ENCODE measurements at places on chromosomes 11 and 22.

DNA sequence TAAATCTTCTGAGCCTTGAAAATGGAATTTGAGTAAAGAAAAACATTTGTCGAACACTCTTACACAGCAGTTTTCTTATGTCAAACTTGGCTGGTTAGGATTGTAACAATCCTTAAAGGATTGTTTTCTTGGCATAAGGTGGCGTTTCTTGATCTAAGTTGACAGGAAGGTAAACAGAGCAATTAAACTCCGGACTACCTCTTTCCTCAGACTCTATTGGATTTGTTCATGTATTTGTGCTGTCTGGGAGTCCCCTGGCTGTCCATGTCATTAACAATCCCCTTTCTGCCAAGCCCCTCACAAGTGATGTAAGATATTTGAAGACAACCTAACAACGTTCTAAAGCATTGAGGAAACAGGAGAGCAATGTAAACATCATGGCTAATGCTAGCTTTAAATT lies 222.5 kb upstream of the SNX19 start:
- no peak for DNase-seq

DNA sequence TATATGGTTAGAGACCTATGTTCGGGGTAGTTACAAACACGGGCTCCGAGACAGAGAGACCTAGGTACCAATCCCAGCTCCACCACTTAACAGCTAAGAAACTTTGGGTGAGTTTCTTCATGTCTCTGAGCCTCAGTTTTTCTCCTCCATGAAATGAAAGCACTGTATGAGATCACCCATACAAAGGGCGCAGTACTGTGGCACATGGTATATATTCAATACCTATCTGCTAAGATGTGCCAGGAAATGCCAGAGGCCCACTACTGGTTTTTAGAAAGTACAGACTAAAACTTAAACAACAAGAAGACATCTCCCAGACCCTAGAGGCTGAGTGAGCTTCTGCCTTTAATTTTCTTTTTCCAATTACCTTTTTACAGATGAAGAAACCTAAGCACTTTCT lies 69.5 kb downstream of the SLC1A2 start:
- DNase-seq = no peak

DNA sequence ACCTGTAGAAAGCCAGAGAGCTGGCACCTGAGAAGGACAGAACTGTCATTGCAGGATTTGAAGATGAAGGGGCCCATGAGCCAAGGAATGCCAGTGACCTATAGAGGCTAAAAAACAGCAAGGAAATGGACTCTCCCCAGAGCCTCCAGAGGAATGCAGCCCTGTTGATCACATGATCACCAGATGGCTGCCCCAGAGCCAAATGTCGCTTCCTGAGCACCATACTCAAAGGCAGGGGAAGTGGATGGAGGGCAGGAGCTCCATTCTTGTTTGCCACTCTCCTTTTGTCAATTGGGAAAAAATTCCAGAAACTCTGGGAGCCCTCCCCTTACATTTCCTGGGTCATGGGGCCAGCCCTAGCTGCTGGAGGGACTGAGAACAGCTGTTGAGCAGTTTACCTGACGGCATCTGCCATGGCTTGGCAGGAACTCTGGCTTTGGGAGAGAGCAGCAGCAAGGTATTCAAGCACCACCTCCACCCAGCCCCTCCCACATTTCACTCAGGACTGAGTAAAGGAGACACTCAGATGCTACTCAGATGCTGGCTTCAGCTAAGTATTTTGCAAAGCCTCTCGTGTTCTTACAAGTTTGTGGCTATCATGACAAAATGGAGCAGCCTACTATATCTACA lies 46.9 kb downstream of the DKK3 start:
- DNase-seq = no peak

GRCh38 chr22:47602732-47603131 lies 840.3 kb downstream of the TBC1D22A start:
- no peak for DNase-seq

- no peak for DNase-seq
These were observed 17.3 kb downstream of the TRMU start for GRCh38 chr22:46352691-46353386.

GRCh38 chr11:19704213-19704612 lies 8.4 kb upstream of the NAV2 start:
- no peak for DNase-seq

DNA sequence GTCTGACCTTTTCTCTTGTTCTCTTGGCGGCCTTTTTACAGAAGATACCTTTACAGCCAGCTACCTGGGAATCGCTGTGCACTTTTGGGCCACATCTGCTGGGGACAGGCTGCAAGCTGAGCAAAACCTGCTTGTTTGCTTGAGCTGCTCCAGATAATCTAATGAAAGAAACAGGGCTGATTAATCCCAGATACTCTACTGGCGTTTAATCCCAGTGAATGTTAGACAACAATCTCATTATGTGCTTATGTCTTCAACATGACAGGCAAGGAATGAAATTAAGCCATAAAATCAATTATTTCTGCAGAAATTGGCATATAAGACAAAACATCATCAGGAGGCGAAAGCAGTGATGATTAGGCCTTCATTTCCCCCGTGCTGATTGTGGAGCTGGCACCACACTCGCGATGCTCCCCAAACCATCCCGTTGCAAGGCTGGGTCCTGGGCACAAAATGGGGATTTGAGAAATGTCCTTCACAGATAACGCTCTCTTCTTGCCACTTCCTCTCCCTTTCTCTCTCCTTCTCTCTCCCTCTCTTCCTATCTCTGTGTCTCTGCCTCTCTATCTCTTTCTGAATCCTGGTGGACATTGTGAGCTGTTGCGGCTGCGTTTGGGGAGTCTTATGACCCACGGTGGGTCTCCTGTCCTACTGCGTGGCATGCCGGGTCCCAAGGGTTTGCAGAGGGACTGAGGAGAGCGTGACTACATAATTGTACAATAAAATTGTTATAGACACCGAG lies 1053.8 kb downstream of the TBC1D22A start:
- DNase-seq = no peak

GRCh38 chr11:102421261-102421660 lies 31.3 kb downstream of the TMEM123 start:
- no peak for DNase-seq

GRCh38 chr22:30863081-30863833 lies 105.3 kb downstream of the MORC2 start:
- no peak for DNase-seq

DNA sequence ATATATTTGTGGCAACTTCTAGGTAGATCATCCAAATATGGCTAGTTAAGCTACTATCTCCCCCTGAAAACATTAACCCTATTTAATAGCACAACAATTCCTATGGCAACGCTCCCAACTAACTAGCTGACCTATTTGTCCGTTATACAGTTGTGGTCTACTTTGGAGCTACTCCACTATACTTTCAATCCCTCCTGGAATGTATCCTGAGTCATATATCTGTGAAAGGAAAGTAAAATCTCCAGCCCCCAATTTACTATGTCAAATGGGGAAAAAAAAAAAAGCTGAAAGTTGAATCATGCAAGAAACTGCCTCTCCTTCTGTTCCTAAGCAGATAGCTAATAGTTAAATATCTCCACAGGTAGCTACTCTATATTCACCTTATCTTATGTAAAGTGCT lies 128.5 kb downstream of the CD44 start:
- no peak for DNase-seq

GRCh38 chr11:971092-971690 lies 45.5 kb downstream of the AP2A2 start:
- DNase-seq = no peak

- DNase-seq = no peak
These were observed 37.7 kb upstream of the RFPL3 start for GRCh38 chr22:32319861-32320406.

GRCh38 chr11:130578738-130579368 lies 130.4 kb downstream of the ADAMTS15 start:
- no peak for DNase-seq

GRCh38 chr11:19455731-19456130 lies 215.0 kb upstream of the E2F8 start:
- no peak for DNase-seq

DNA sequence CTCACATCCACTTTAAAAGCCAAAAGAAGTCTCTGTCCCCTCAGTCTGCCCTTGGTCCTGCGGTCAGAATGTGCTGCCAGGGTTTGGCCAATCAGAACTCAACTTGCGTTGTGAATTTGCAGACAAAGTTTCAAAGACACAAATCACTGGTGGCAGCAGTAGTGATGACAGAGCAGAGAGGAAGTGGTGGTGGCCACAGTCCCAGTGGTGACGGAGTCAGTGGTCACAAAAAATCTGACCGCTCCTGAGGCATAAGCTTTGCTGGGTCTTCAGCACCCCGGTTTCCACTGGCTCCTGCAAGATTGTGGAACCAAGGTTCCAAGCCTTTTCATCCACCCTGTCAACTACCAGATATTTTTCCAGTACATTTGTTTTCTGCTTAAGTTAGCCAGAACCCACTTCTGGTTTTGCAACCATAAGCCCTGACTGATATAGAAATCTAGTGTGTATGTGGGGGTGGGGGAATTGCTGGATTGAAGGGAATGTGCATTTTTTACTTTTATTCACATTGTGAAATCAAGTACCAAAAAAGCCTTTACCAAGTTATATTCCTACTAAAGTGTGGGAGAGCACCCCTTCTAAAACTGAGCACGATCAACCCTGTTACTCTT lies 112.3 kb downstream of the TMPRSS5 start:
- no peak for DNase-seq

- DNase-seq = no peak
These were observed 1517.5 kb upstream of the TENM4 start for GRCh38 chr11:80958361-80958760.

GRCh38 chr11:12222055-12222792 lies 111.8 kb downstream of the MICAL2 start:
- no peak for DNase-seq

DNA sequence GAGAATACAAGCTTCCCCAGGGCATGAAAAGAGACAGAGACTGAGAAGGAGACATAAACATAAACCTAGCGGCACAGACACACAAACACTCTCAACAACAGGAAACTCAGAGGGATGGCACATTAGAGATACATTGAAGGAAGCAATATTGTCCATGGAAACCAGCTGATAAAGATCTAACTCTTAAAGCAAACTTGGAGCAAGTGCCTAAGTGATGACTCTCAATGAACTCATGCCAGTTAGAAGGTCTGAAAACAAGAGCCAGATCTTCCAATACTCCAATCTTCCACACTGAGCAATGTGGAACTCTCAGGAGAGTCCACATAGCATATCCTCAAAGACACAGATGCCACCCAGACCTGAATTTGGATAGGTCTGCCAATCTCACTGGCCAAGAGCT lies 168.8 kb upstream of the ISX start:
- DNase-seq = no peak

- no peak for DNase-seq
These were observed 9.0 kb downstream of the CDON start for GRCh38 chr11:126053415-126054286.

DNA sequence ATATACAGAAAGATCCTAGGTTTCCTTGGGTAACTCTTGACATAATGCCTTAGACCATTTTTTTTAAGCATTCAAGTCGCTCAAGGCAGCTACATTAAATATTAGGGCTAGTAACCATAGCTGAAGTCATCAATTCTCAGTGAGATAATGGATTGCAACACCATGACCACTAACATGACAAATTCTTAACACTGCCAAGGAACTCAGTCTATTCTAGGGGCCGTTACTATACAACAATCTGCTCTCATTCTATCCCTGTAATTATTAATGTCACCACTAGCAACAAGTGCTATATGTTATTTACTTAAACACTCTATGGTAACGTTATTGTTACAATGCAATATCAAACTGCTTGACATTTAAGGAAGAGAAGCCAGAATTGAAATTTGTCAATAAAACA lies 3.2 kb upstream of the STK33 start:
- no peak for DNase-seq

- no peak for DNase-seq
These were observed 617.2 kb upstream of the CHORDC1 start for GRCh38 chr11:90840071-90840470.

GRCh38 chr11:74179234-74180052 lies 8.4 kb downstream of the PPME1 start:
- DNase-seq = no peak

GRCh38 chr11:118435290-118435892 lies 901 bp upstream of the KMT2A start:
- DNase-seq = peak; percentile 63

DNA sequence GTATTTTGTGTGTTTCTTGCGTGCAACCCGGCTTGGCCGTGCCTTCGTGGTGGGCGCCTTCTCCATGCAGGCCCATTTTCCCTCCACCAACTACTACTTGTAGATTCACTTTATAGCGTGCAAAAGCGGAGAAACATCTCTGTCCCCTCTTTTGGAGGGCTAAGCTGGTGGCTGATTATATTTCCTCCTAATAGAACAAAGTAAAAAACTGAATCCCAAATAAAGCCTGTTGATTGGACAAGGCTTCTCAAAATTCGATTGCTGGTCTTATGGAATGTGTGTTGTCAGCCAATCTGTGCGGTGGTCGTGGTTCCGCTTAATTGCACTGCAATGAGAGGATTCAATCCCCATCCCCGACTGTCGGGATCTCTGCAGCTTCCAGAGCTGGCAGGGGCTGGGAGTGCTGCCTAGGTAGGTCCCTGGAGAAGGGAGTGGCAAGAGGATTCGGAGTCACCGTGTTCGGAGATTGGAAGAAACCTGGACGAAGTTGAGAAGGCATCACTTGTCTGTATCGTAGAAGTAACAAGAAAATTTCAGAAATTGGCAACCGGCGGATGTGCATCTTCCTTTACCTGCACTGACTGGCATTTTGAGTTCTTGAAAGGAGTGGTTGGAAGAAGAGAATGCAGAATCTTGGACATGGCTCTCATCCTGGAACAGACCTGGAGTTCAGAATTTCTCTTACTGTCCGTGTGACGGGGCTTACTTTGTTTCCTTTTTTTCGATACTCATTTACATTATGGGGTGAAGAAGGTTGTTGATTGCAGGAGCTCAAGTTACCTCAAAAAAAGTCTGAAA lies 1.1 kb downstream of the HMGXB4 start:
- no peak for DNase-seq

GRCh38 chr11:134571301-134571700 lies 159.3 kb upstream of the B3GAT1 start:
- no peak for DNase-seq

DNA sequence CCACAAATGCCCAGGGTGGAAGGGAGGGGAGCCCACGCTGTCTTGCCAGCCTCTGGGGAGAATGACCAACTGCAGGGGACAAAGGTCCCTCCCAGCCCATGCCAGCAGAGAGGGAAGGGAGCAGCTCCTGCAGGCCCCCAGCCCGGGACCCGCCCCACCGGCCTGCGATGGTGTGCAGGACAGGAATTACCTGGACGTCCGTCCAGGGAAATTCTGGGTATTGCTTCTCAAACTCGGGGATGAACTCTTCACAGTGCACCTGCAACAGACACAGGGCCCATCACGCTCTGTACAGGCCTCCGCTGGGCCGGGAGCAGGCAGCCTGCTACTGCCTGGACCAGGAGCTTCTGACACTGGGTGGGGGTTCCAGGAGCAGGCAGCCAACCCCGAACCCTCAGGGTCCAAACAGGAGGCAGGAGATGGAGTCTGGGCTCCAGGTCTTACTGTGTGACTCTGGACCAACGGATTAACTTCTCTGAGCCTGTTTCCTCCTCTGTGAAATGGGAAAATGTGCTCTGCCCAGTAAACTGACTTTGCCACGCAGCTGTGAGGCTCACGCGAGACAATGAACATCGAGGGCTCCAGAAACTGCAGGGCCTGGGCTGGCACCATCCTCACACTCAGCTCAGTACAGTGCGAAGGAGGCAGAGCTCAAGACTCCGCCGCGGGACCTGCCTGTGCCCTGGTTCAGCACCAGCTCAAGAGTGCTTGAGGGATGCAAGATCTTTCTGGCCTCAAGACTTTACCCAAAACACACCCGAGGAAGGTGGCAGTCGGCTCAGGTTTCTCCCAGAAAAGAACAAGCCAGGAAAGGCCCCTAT lies 17.4 kb downstream of the TTLL12 start:
- no peak for DNase-seq

- DNase-seq = peak; percentile 31
These were observed 1.2 kb downstream of the DDX6 start for GRCh38 chr11:118789501-118790356.
